Activated naive CD4-positive, alpha-beta T cell treated with anti-CD3 and anti-CD28 coated beads, Interleukin-2, amount 50 U/mL, for 72 hours (primary cell): ENCODE measurements at places on chromosomes 5 and 9.

DNA sequence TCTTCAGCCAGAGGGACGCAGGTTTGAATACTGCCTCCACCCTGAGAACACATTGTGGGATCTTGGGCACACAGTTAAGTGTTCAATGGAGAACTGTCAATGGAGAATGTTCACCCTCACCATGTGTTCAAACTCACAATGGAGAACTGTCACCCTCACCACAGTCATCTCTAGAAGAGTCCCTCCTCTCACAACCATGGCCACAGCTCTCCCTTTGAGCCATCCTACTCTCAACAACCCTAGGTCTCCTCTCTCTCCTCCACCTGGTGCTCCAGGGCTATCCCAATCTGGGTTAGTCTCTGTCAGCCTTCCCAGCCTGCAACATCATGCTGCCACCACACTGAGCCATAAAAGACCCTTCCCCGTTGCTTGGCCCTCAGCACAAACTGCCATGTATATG is 36.3 kb upstream of the HAND1 start:
- no peak for DNase-seq

DNA sequence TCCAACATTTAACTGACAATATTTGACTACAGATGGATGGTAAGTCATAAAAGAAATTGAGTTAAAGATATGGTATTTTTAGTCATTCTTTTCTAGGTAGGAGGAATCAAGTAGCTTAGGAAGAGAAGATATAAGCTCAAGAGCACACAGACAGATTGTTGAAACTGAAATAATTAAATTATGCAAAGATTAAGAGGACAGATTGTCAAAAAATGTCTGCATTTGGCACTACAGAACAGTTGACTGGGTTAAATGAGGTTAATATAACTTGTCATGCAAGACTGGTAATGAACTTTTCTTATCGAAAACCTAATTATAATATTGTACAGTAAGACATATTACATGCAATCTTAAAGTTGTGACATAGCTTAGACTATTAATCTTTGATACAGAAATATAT is 36.3 kb upstream of the TRPM3 start:
- no peak for DNase-seq

DNA sequence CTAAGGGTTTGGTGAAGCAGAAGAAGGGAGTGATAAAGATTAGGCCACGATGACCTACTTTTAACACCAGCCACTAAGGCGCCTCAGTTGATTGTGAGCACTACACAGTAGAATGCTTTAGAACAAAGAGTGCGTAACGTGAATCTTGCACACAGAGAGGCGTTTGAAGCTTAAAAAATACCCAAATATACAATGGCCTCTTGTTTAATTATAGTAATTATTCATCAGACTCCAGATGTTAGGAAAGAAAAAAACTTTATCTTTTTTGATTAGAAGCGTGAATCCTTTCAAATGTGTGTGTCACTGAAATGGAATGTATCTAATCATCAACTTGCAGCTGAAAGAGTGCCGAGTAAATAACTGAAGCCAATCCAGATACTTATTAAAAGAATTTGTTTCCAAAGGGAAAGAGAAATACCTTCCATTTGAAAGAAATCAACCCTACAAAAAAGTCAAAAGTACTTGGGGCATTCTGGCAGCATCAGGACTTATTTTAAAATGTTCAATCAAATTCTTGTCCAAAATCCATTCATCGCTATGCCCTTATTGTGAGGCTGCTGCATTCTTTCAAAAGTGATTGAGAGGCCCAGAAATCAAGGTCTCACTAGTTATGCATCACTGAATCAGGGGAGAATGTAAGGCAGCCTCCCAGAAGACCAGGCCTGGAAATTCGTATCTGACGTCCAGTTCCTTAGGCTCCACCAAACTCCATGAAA is 337.5 kb downstream of the ZNF608 start:
- no peak for DNase-seq

DNA sequence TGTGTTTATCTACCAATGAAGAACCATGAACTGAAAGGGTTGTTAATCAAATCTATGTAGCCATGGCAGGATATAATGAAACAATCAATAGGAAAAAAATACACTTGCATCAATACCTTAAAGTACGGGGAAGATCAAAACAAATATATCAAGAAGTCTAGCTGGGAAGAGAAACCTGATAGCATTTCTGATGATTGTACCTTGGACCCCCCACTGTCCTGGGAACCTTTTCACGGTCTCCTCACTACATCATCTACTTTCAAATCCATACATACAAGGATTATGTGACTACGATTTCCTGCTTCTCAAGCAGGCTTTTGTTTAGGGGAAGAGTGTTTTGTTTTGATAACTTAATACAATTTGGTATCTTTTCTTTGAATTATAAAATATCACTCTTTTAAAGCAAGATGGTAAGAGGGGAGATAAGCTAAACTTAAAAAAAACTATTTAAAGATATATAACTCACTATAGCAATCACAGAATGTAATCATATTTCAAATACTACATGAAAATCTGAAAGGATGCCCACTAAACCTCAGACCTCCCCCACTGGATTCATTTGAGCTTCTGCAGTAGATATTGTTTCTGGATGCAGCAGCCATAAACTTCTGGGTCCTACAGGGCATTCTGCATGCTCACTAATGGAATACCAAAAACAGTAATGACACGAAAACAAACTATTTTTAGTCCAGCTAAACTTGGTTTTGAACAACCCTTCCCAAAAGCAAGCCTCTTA is 8.0 kb downstream of the EBF1 start:
- DNase-seq = no peak

- DNase-seq = no peak
These were observed 1037.1 kb upstream of the NUDT12 start for GRCh38 chr5:104599726-104600125.

DNA sequence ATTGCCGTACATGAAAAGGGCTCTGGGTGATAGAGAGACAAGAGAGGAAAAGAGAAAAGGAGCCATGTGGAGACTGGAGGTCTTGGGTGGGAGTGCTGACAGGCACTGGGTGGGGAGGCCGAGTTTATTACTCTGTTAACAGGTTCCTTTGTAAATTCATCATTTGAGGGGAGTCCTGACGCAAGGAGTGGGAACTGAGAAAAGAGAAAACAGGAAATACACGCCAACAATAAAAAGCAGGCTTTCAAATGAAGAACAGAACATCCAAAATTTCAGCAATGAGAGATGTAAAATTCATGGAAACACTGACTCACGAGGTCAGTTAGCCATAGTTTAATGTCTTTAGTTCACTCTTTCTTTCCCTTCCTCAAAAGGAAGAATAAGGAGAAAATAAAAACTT is 342.8 kb downstream of the TMEM167A start:
- DNase-seq = no peak

DNA sequence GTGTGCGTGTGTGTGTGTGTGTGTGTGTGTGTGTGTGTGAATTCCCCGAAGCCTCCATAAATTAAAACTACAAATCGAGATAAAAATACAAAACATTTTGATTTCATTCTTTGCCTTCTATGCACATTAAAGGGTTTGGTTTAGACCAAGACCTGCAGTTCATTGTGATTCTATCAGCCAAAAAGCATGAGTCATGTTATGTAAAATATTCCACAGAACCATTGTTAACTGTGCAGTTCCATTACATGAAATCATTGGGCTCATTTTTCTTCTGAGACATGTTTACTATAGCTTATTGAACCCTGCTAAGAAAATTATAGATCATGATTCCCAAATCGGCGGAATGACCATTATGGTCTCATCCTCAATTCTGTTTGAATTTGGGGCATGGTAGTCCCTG is 11.7 kb downstream of the CAVIN4 start:
- no peak for DNase-seq

GRCh38 chr5:159779481-159779880 is 136.8 kb upstream of the ADRA1B start:
- no peak for DNase-seq
